ENCODE measurements at places on chromosomes 7 and 10. TPM values are rescaled to one million over a fixed set of nuclear protein-coding genes. Genes with fewer than 3 reads are reported as not detected.

Gene TMEM196
- not detected for total RNA-seq

Gene CALN1
- not detected for total RNA-seq

Gene CCL24
- total RNA-seq: not detected

Gene GET4
- 40.2 TPM for total RNA-seq
